ENCODE measurements at places on chromosomes 5 and 9.

DNA sequence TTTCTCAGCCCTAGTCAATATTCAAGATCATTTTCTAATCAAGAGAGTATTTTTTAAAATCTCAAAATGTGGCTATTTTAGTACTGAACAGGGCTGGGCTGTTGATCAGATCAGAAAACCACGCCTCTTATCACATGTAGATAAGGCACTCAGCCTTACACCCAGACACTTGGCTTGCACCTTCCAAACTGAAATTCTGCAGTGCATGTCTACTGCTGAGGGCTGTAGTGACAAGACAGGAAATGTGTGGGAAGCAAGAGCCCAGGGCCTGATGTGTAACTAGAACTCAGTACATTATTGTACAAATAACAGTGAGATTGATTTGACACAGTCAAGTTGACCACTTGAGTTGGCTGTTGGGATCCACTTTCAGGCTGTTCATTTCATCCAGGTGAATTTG is 48.6 kb downstream of the UBE2QL1 start:
- DNase-seq = no peak

- no peak for DNase-seq
Observed at GRCh38 chr5:161042443-161042842, 190.4 kb upstream of the ATP10B start.

DNA sequence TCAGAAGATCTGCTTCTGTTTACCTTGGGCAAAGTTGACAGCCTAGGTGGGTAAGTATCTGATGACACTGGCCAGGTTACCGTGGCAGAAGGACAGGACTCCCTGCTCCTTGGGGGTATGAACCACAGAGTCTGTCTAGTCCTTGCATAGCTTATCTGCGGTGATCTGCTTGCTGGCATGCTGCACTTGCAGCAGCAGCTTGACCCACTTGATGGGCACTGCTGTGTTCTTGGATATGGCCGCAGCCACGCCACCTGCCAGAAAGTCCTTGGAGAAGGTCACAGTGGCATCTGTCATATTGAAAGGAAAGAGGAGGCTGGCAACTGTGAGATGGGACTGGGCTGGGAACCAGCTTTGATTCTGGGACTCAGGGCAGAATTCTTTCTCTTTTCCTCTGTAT is 35.9 kb upstream of the POC5 start:
- DNase-seq = no peak

DNA sequence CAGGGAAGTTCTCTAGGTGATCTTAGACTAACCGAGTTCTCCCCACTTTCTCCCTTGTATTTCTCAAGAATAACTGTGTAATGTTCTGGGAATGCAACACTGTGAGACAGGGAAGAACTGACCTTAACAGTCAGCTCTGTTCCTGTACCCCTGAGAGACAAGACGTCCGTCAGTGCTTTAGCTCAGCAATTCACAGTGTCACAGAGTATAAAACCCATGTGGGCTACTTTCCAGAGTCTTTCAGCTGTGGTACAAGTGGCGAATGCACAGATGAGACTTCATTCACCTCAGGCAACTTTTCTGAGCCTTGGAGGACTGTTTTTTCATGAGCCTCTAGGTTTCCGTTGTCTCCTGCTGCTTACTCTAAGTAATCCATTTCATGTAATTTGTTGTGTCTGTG is 458.8 kb downstream of the SPATA31D1 start:
- DNase-seq = no peak

DNA sequence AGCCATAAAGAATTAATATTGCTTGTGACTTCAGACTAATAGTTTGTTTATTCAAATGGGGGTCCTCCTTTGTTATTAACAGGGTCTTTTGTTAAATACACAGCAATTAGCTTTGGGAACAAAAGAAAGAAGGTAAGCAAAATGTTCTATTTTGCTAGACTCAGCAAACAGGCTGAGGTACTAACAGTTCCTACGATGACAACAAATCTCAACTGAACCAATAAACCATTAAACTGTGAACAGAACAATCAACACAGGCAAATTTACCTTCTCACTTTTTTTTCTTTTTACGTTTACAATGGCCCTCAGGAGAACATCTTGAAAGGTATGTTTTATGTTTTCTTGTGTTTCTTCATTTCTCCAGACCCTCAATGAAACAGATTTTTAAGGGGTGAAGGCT is 207.2 kb downstream of the NFIB start:
- DNase-seq = no peak

DNA sequence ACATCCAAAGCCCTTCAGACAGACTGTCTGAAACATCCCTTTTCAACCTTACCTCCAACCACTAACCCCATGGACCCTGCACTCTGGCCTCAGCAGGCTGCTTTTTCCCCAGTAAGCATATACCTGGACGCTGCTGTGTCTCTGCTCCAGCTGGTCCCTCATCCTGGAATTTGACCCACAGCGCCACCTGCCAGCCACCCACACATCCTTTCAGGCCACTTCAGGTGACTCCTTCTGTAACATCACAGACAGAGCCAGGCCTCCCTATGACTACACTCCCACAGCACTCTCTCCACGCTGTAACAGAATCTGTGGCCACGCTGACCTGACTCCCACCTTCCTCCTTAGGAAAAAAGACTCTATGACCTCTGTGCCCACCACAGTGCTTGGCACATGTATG is 3.4 kb downstream of the MGAT1 start:
- DNase-seq = no peak

Measured in stimulated activated CD4-positive, alpha-beta T cell treated with anti-CD3 and anti-CD28 coated beads, Interleukin-1b, Interleukin-23, amount 100 ng/mL, for 1 hour (primary cell).